ENCODE measurements at places on chromosomes 2 and 18.
A peak's percentile ranks its signal among the peaks of the same experiment; 100 is the strongest.

DNA sequence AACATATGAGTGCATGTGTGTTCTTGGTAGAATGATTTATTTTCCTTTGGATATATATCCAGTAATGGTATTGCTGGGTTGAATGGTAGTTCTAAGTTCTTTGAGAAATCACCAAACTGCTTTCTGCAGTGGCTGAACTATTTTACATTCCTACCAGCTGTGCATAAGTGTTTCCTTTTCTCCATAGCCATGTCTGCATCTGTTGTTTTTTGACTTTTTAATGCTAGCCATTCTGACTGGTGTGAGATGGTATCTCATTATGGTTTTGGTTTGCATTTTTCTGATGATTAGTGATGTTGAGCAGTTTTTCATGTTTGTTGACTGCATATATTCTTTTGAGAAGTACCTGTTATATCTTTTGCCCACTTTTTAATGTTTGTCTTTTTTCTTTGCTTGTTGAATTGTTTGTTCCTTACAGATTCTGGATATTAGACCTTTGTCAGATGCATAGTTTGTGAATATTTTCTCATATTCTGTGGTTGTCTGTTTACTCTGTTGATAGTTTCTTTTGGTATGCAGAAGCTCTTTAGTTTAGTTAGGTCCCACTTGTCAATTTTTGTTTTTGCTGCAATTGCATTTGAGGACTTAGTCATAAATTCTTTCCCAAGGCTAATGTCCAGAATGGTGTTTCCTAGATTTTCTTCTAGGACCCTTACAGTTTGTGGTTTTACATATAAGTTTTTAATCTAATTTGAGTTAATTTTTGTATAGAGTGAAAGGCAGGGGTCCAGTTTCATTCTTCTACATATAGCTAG lies 17.6 kb upstream of the KCNE4 start:
- no peaks in the 10 kb centered on the region for H3K4me1 ChIP-seq
- H3K36me3 ChIP-seq: no peaks in the 10 kb centered on the region
- no peaks in the 10 kb centered on the region for H3K27me3 ChIP-seq
- DNase-seq: no peak

DNA sequence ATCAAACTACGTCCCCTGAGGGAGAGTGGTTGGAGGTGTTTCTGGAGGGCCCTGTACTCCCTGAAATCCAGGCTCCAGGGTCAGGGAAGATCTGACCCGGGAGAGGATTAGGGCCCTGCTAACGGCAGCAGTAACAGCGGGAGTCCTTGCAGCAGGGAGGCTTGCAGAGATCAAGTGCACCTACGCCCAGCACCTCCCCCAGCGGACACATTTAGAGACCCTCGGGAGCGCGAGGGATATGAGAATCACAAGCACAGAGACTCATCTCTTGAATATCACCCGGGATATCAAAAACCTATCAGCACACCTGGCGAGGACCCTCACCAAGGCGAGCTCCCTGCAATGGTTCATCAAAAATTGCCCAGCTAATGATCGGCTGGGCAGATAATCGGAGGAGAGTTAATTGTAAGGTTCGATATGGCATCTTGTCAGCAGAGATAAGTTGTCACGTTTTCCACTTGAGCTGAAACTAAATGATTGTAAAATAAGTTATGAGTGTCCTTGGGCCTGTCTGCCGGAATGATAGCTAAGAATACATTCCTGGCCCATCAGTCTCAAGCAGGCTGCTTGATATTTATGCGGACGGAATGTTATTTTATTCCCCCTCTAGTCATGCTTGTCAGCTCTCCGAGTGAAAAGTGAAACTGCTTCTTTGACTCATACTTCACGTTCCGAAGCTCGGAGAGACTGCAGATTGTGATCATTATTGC lies 209.8 kb downstream of the GBX2 start:
- H3K27ac ChIP-seq: no peak overlapping the region
- H3K4me3 ChIP-seq: no peak overlapping the region
- H3K27me3 ChIP-seq: no peaks in the 10 kb centered on the region
- H3K4me1 ChIP-seq: no peaks in the 10 kb centered on the region

DNA sequence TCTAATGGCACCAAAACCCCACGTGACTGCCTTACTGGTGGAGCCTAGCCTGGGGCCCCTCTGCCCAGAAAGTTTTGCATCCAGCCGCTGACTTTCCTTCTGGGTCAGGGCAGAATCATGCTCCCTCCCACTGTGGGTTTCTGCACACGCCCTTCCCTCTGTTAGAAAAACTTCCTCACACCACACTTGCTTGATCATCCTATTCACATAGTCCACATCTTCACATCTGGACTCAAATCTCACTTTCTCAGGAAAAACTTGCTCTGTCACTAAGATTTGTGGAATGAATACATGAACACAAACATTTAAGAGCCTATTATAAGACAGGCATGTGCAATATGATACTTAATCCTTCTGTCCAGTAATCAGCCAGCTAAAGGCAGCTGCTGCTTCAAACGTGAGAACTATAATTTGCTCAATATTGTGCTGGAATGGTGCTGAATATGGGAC lies 274.7 kb downstream of the RND3 start:
- DNase-seq: no peak
- no peaks in the 10 kb centered on the region for H3K4me1 ChIP-seq
- no peak overlapping the region for H3K27ac ChIP-seq
- H3K27me3 ChIP-seq: no peaks in the 10 kb centered on the region
- H3K4me3 ChIP-seq: no peak overlapping the region

DNA sequence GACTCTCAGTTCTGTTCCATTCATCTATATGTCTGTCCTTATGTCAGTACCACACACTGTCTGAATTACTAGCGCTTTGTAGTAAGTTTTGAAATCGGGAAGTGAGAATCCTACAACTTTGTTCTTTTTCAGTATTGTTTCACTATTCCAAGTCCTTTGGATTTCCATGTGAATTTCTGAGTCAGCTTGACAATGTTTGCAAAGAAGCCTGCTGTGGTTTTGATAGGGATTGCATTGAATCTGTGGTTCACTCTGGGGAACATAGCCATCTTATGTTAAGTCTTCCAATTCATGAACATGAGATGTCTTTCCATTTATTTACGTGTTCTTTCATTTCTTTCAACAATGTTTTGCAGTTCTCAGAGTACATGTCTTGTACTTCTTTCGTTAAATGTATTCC lies 15.0 kb downstream of the SLC3A1 start:
- no peaks in the 10 kb centered on the region for H3K36me3 ChIP-seq
- H3K4me1 ChIP-seq: peaks cover 28% of the 10 kb centered on the region
- H3K4me3 ChIP-seq: no peak overlapping the region
- DNase-seq: no peak
- H3K27me3 ChIP-seq: no peaks in the 10 kb centered on the region

DNA sequence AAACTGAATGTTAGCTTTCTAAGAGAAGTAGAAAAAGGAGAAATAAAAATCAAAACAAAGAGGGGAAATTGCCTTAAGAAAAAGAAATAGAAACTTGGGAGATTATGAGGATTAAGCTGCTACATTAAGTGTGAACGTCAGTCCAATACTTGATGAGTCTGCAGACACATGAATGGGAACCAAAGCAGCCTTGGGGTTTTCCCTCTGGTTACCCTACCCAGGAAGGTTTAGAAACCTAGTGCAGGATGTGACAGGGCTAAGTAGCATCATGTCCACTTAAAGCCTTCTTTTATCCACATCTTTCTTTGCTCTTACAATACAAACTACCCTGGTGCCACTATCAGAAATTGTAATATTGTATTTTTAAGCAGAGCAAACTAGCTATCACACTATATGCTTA lies 22.3 kb downstream of the SLC35F5 start:
- no peak overlapping the region for H3K4me3 ChIP-seq
- H3K4me1 ChIP-seq: no peaks in the 10 kb centered on the region
- H3K27me3 ChIP-seq: no peaks in the 10 kb centered on the region
- DNase-seq: no peak
- peaks cover 75% of the 10 kb centered on the region for H3K36me3 ChIP-seq

DNA sequence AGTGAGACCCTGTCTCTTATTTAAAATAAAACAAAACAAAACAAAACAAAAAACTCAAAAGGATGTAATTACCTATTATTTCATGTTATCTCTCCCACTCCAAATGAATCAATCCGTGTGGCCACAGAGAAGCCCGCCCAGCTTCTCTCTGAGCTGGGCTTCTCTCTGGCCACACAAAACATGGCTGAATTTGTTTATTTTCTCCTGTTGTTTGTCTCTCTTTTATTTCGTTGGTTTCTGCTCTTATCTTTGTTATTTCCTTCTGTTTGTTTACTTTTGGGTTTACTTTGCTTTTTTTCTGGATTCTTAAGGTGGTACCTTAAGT lies 1.5 kb upstream of the TRABD2A start:
- no peaks in the 10 kb centered on the region for H3K4me1 ChIP-seq
- no peak overlapping the region for H3K27ac ChIP-seq
- peaks cover 37% of the 10 kb centered on the region for H3K27me3 ChIP-seq
- no peaks in the 10 kb centered on the region for H3K36me3 ChIP-seq
- H3K4me3 ChIP-seq: no peak overlapping the region

- H3K4me3 ChIP-seq: no peak overlapping the region
- DNase-seq: no peak
- H3K36me3 ChIP-seq: no peaks in the 10 kb centered on the region
- peaks cover 21% of the 10 kb centered on the region for H3K4me1 ChIP-seq
- no peaks in the 10 kb centered on the region for H3K27me3 ChIP-seq
Observed at GRCh38 chr18:49051311-49051967, 100.7 kb upstream of the SMAD7 start.

DNA sequence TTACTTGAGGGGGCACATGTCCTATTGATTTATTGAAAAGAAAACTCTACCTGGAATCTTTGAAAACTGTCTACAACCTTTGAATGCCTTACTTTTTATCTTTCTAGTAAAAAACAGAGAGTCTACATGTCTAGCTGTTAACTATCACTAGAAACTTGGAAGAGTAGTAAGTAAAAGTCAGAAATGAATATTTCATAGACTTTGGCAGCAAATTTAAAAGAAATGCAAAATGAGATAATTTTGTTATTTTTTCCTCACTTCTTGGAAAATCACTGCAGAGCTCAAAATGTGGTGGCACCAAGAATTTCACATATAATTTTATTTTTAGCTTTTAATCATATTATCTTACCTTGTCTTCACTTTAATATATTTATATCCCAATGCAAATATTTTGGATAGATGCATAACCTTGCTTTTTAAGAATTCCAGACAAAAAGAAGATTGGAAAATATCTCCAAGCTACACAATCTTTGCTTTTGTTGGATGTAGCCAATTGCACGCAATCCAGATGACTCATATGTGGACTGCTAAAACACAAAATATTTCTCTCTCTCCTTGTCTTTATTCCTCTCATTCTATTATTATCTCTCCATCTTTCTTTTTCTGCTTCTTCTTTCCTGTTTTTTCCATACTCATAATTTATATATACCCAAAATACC lies 92.2 kb upstream of the DSEL start:
- H3K27me3 ChIP-seq: no peaks in the 10 kb centered on the region
- H3K4me1 ChIP-seq: peaks cover 21% of the 10 kb centered on the region
- no peak overlapping the region for H3K4me3 ChIP-seq
- no peak for DNase-seq
- no peaks in the 10 kb centered on the region for H3K36me3 ChIP-seq

DNA sequence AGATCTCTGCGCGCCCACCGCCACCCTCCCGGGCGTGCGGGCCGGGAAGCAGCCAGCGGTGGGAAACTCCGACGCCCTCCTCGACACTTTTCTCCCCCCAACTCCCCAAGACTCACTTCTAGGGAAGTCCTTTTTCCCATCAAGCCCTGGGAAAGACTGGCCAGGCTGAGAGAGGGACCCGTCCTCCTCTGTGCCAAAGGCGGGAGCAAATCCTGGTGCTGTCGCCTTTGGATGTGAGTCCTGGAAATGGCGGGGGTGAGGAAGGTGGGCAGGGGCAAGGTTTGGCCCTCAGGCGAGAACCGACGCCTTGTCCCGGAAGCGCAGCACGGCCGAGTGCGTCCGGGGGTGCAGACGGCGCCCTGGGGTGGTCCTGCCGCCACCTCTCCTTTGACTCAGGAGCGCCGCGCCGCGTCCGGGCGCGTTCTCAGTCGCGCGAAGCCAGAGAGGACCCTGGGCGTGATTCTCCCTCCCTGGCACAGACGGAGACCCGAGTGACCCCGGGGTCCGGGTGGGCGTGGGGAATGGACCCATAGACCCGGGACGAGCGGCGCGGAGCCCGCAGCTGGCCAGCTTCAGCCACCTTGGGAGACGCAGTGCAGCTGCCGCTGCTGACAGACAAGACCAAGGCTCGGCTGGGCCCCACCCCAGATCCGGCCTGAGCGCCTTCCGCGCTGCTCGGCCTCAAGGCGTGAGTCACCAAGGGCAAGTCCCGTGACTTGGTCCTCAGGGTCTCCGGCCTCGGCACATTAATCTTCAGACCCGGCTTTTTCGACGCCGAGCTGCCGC lies 3.5 kb upstream of the LBX2 start:
- peak; percentile 88 for DNase-seq
- peaks cover 56% of the 10 kb centered on the region for H3K27me3 ChIP-seq
- peak overlapping the region; percentile 27 for H3K27ac ChIP-seq
- H3K4me3 ChIP-seq: peak overlapping the region; percentile 61
- peaks cover 58% of the 10 kb centered on the region for H3K4me1 ChIP-seq
- H3K36me3 ChIP-seq: peaks cover 24% of the 10 kb centered on the region

DNA sequence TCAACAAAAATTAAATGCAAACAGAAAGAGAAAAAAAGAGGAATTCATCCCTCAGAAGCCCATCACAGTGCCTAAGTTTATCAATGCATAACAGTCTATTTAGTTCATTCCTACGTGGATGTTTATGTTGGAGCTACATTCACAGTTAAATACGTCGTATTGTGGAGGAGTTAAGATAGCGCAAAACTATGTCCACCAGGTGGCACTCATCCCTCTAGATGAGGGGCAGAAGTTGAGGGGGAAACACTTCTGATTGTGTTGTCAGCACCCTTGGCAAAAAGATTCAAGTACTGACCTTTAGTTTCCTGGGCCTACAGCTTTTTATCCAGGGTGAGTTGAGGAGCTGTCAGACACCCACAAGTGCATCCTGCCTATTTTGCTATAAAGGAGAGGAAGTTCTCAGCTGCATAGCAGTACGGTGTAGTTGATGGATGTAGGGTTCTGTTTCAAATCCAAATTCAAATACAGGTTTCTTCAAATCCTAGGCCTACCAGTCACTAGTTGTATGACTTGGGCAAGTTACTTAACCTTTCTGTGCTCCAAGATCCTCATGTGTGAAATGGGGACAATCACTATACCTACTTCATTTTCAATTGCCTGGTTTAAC lies 26.8 kb upstream of the MYO1B start:
- H3K27ac ChIP-seq: no peak overlapping the region
- H3K27me3 ChIP-seq: no peaks in the 10 kb centered on the region

DNA sequence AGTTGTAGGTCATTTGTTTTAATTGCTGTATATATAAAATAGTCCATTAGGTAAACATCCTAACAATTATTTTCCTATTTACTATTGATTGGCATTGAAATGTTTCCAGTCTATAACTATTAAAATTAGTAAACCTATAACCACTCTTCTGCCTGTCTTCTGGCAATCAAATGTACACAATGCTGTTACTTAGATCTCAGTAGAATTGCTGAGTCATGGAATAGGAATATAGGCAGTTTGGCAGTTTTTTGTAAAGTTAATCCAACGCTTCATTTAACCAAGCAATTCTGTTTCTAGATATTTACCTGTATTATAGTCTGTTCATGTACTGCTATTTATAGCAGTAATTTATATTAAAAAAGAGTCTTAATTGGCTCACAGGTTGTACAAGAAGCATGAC lies 518.1 kb downstream of the DCDC2C start:
- H3K4me1 ChIP-seq: no peaks in the 10 kb centered on the region
- H3K27me3 ChIP-seq: no peaks in the 10 kb centered on the region
- H3K4me3 ChIP-seq: no peak overlapping the region

GRCh38 chr2:219086196-219086595 lies 25.5 kb upstream of the IHH start:
- H3K4me3 ChIP-seq: no peak overlapping the region
- H3K27ac ChIP-seq: no peak overlapping the region
- no peaks in the 10 kb centered on the region for H3K36me3 ChIP-seq
- DNase-seq: no peak

All from tibial artery (tissue), 4 donors.